Thoracic aorta (tissue), 2 donors: ENCODE measurements at places on chromosomes 11 and 22.

GRCh38 chr22:47049078-47049624 lies 286.7 kb downstream of the TBC1D22A start:
- DNase-seq = no peak

- peak; percentile 79 for DNase-seq
Measured at GRCh38 chr11:108497317-108498045, 703 bp downstream of the POGLUT3 start.

GRCh38 chr22:25199731-25200520 lies at the start of gene CRYBB3:
CRYBB3 (plus strand) TSS chr22:25199858; CDS start chr22:25201397, 1,539 bp downstream.
- DNase-seq = no peak

- no peak for DNase-seq
Measured at GRCh38 chr11:80146232-80146631, 705.4 kb upstream of the TENM4 start.

- no peak for DNase-seq
Measured at GRCh38 chr22:21624120-21624879, 5.5 kb downstream of the YDJC start.

DNA sequence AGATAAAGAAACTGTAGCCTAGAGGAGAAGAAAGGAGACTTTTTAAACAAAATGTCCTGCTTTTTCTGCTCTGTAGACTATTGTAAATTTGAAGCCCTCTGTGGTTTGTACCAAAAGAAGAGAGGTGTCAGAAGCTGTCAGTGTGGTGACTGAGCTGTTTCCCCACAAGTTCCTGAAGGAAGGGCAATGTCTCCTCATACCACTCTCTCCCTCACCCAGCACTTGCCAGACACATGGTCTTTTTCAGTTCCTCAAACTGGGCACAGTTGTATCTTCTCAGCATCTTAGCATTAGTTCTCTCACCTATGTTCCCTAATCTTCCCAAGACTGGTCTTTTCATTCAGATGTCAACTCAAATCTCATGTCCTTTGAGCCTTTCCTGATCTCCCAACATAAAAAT lies 4.3 kb downstream of the BCO2 start:
- no peak for DNase-seq

GRCh38 chr11:126713806-126714205 lies 286.8 kb downstream of the KIRREL3 start:
- DNase-seq = no peak

DNA sequence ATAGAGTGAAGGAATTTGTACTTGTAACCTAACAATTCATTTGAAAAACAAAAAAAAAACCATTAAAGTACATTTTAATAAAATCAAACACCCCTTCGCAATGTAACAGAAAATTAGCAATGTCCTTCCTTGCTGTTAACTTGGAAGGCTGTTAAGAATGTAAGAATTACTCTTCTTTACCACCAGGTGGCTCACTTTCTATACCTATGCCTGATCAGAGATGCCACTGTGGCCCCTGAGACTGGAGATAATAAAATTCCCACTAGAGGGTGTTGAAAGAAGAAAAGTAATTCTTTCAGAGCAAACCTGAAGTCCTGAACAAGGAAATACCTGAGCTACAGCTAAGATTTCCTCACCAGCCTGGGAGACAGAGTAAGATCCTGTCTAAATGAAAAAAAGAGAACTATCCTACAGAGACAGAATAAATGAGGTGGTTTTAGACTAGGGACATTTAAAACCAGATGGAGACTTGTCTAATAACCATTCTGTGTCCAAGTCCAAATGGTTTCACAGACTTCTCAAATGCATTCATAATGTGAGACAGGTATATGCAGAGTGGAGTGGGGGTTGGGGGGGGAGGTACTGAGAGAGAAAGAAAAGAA lies 1089.3 kb downstream of the FAM181B start:
- no peak for DNase-seq

- no peak for DNase-seq
Measured at GRCh38 chr22:29348041-29348440, 32.5 kb upstream of the RASL10A start.

DNA sequence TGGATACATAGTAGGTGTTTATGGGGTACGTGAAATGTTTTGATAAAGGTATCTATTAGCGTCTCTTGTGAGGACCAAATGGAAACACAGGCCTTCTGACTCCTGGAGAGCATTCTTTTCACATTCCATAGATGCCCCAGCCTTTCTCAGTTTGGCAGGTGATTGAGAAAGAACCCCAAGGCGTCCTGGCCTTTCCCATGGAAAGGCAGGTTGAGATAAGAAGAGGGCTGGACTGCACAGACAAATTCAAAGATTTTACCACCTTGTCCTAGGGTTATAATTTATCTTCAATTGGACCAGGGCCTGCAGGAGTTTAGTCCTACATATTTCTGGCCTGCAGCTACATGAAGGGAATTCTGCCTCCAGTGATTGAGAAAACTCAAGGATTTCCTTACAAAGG lies 661 bp upstream of the OLFML1 start:
- DNase-seq = no peak

DNA sequence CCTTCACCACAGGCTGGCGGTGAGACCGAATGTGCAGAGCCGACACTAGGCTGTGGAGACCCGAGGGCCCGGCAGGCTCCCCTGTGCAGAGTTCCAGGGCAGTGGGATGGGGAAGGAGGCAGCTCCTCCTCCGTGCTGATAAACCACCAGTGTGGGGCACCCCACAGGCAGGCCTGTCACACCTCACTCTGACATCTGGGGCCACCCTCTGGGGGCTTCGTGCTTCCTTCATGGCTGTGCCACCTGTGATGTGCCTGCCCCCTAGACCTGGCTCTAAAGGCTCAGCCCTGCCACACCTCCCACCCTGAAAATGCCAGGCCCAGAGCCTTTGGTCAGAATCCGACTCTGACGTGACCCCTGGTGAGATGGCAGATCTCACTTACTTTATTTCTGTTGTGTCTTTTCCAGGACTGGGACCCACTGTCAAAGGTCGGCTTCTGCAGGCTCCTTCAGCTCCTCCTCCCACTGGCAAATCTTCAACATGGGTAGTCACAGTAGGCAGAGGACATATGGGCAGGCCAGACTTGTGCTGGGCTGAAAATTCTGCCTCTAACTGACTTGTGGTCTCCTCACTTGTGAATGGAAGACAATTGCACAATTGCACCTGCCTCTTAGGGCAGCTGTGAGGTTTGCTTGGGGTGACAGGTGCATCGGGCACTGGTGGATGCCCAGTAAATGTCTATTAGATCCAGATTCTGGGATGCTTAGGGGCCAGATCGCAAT lies 46.2 kb upstream of the TSKU start:
- DNase-seq = no peak

- DNase-seq = no peak
Measured at GRCh38 chr22:49550141-49550430, 277.6 kb downstream of the BRD1 start.

- DNase-seq = no peak
Measured at GRCh38 chr11:28981381-28981780, 873.2 kb downstream of the METTL15 start.

GRCh38 chr22:22951035-22951434 lies 63.4 kb downstream of the IGLL5 start:
- no peak for DNase-seq
